A549 treated with DMSO at 1 μM for 4 hours (cell line): ENCODE measurements at places on chromosomes 7 and 10. TPM values are rescaled to one million over a fixed set of nuclear protein-coding genes. Genes with fewer than 3 reads are reported as not detected.

Gene CPN1
- total RNA-seq, result 0.16 to 0.60 TPM (median 0.41 TPM) in 5 replicates

Gene C10orf53
- not detected in 5 replicates for total RNA-seq

Gene AVPI1
- 73.6 to 110 TPM (median 82.0 TPM) in 5 replicates for total RNA-seq

Gene VWA2
- not detected in 5 replicates for total RNA-seq

Gene EZH2
- total RNA-seq, result 20.4 to 25.6 TPM (median 24.5 TPM) in 5 replicates

Gene PVRIG
- total RNA-seq, result not detected in 5 replicates

Gene CCDC3
- 0.91 to 1.2 TPM (median 0.95 TPM) in 5 replicates for total RNA-seq

Gene TUBB8
- total RNA-seq, result 0.11 TPM in 1 of 5 replicates, not detected in the others

Gene LGI1
- total RNA-seq, result not detected in 5 replicates

Gene LIPJ
- total RNA-seq, result not detected in 5 replicates

Gene RBP4
- total RNA-seq, result 4.8 to 10.4 TPM (median 6.8 TPM) in 5 replicates

Gene RET
- 0.41 to 0.81 TPM (median 0.71 TPM) in 5 replicates for total RNA-seq

Gene KCNMA1
- total RNA-seq, result 42.4 to 95.9 TPM (median 75.8 TPM) in 5 replicates

Gene STMP1
- total RNA-seq, result 29.1 to 41.7 TPM (median 32.5 TPM) in 5 replicates

Gene LRMDA
- 3.0 to 4.2 TPM (median 3.9 TPM) in 5 replicates for total RNA-seq

Gene LAMB1
- 126 to 145 TPM (median 142 TPM) in 5 replicates for total RNA-seq

Gene CALN1
- total RNA-seq, result not detected in 5 replicates

Gene CFAP58
- 0.07 to 0.28 TPM (median 0.11 TPM) in 5 replicates for total RNA-seq

Gene STK31
- total RNA-seq, result 0.31 to 0.51 TPM (median 0.43 TPM) in 5 replicates

Gene CYP3A7
- total RNA-seq, result not detected in 5 replicates

Gene WNT16
- total RNA-seq, result not detected in 5 replicates

Gene SLC26A5
- total RNA-seq, result not detected in 5 replicates

Gene ADIRF
- total RNA-seq, result 0.17 TPM in 1 of 5 replicates, not detected in the others

Gene DLX6
- 0.09 to 0.17 TPM in 2 of 5 replicates, not detected in the others for total RNA-seq

Gene PLAU
- 142 to 163 TPM (median 157 TPM) in 5 replicates for total RNA-seq

Gene INSYN2A
- 1.6 to 2.0 TPM (median 1.7 TPM) in 5 replicates for total RNA-seq

Gene TMEM213
- total RNA-seq, result not detected in 5 replicates

Gene LHFPL3
- not detected in 5 replicates for total RNA-seq

Gene ARL4A
- 38.7 to 45.6 TPM (median 44.9 TPM) in 5 replicates for total RNA-seq

Gene UPF2
- total RNA-seq, result 14.4 to 20.1 TPM (median 17.2 TPM) in 5 replicates

Gene UNC5B
- 0.57 to 0.87 TPM (median 0.71 TPM) in 5 replicates for total RNA-seq

Gene MYL10
- total RNA-seq, result 0.24 TPM in 1 of 5 replicates, not detected in the others

Gene SPDYE6
- not detected in 5 replicates for total RNA-seq

Gene GIMAP6
- not detected in 5 replicates for total RNA-seq

Gene NODAL
- 0.06 TPM in 1 of 5 replicates, not detected in the others for total RNA-seq

Gene C10orf143
- 0.57 to 0.83 TPM (median 0.74 TPM) in 5 replicates for total RNA-seq

Gene SFRP4
- 3.5 to 4.6 TPM (median 3.9 TPM) in 5 replicates for total RNA-seq

Gene SKIDA1
- total RNA-seq, result 1.3 to 1.9 TPM (median 1.6 TPM) in 5 replicates
